Fibroblast of skin of left biceps (primary cell): ENCODE measurements at places on chromosomes 12 and 14.

- no peak for DNase-seq
These were observed 2.0 kb downstream of the FERMT2 start for GRCh38 chr14:52948836-52949235.

- no peak for DNase-seq
These were observed 70.9 kb upstream of the DICER1 start for GRCh38 chr14:95228240-95228639.

- DNase-seq, result no peak
These were observed 131.3 kb downstream of the ITPR2 start for GRCh38 chr12:26701604-26702215.

DNA sequence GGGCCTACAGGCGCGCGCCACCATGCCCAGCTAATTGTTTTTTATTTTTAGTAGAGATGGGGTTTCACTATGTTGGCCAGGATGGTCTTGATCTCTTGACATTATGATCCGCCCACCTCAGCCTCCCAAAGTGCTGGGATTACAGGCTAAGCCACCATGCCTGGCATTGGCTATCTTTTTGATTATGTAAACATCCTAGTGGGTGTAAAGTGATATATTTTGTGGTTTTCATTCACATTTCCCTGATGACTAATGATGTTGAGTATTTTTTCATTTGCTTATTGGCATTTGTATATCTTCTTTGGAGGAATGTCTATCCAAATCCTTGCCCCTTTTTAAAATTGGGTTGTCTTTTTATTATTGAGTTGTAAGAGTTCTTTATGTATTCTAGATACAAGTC, 16.3 kb downstream of the CREBL2 start:
- DNase-seq, result no peak

GRCh38 chr14:102222009-102222575, 82.4 kb downstream of the WDR20 start:
- DNase-seq, result no peak

GRCh38 chr12:15679151-15679550, 110.0 kb downstream of the EPS8 start:
- peak; percentile 69 for DNase-seq

GRCh38 chr14:96745500-96746051, 51.6 kb upstream of the VRK1 start:
- DNase-seq, result no peak

DNA sequence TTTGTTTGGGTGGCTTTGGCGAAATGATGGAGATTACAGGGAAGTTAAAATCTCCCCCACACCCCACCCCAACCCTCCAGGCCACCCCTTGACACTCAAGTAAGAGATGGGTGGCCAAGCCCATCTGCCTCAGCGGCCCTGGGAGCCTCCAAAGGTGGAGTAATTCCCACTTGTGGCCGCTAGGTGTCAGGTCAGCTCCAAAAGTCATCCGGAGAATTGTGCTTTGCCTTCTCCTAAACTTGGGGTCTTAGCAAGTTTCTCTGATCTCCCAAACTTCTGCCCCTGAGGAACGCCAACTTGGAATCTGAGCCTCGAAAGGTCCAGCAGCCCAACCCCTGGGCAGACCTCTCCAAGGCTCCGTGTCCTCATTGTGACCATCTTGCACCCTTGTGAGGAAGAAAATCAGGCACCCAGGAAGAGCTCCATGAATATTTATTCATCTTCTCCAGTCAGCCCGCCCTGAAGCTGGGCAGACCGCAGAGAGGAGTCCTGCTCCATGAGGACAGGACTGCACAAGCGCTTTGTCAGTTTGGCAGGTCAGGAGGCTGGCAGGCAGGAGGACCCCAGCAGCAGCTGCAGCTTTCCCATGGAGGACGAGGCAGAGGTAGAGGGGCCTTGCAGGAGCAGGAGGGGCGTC, 46.7 kb downstream of the LRRC74A start:
- DNase-seq, result peak; percentile 5

GRCh38 chr14:72736786-72737559, 156.9 kb downstream of the DPF3 start:
- DNase-seq, result peak; percentile 80

- peak; percentile 91 for DNase-seq
These were observed 6.5 kb downstream of the KRT86 start for GRCh38 chr12:52280796-52281560.

- DNase-seq, result peak; percentile 44
These were observed 29.7 kb downstream of the RAD9B start for GRCh38 chr12:110531741-110532333.

DNA sequence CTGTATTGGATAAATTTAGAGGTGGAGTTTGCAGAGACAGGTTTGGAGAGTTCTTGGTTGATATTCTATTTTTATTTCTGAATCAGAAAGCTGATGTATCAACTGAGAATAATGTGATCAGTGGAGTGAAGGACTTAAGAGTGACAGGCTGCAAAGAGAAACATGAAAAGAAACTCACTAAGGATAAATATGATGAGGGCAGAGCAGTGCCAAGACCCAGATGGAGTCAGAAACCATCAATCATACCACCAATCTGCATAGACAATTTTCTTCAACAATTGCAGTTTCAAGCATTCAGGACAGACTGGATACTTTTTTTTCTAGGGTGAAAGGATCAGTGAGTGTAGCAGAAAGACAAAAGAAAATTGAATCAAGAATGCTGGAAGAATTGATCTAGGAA, 226.7 kb upstream of the NAV3 start:
- no peak for DNase-seq
